ENCODE measurements at places on chromosomes 16 and 17. TPM values are rescaled to one million over a fixed set of nuclear protein-coding genes. Genes with fewer than 3 reads are reported as not detected.
A peak's percentile ranks its signal among the peaks of the same experiment; 100 is the strongest.

- no peak for DNase-seq
Observed at GRCh38 chr17:77116371-77116860, 24.4 kb upstream of the SEC14L1 start.

ITGB4 gene
- total RNA-seq: not detected

GRCh38 chr17:50218771-50219315 lies 17.4 kb upstream of the COL1A1 start:
- peak; percentile 90 for DNase-seq

GNGT2 gene
- not detected for total RNA-seq

Data from GM23248 (cell line).